ENCODE measurements at places on chromosomes 1 and 21.

- no peak for DNase-seq
Measured at GRCh38 chr1:230848235-230848634, 20.1 kb downstream of the C1orf198 start.

DNA sequence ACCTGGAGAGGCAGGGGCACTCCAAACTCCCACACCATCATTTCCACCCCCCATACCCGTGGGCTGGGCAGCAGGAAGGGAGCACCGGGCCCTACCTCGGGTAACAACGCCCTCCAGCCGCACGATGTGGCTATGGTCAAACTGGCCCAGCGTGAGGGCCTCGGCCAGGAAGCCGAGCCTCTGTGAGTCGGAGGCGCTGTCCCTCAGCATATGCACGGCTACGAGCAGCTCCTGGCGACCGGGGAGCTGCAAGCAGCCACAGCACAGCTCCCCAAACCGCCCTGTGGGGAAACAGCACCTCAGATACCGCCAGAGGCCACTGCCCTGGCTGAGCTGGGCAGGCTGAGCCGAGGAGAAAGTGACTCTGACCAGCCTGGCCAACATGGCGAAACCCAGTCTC is 29.2 kb downstream of the CDCA8 start:
- DNase-seq: no peak

DNA sequence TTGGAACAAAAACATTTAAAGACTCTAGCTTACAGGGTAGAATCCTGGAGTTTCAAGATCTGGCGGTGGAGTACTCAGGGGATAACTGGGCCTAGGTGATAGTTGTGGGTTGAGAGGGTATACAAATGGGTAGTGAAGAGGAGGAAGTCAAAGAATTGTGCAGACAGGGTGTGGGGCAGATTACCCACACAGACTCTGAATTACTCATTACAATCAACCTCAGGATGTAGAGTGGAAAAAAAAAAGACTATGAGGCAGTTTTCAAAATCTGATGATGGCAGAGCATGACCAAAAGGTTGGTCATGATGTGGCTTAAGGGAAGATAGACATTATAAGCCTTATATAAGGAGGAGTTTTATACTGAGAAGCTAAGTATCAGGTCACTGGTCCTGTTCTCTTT is 44.1 kb upstream of the GLIS1 start:
- DNase-seq: no peak

DNA sequence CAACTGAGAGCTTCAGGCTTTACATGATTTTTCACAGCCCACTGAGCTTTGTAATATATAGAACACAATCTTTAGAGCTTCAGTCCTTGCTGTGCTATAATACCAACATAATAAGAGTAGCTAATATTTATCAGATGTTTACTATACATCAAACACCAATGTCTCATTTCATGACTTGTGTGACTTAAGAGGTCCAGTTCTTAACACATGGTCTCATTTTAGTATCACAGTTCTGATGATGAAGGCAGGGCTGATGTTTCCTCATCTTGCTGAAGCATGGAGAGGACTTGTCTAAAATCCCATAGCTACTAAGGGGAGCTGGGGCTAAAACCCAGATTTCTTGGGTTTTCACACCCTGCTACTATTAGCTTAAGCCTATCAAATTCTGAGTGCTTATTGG is 5.5 kb downstream of the MTR start:
- no peak for DNase-seq

- no peak for DNase-seq
Measured at GRCh38 chr1:10701145-10701544, 95.3 kb downstream of the CASZ1 start.

DNA sequence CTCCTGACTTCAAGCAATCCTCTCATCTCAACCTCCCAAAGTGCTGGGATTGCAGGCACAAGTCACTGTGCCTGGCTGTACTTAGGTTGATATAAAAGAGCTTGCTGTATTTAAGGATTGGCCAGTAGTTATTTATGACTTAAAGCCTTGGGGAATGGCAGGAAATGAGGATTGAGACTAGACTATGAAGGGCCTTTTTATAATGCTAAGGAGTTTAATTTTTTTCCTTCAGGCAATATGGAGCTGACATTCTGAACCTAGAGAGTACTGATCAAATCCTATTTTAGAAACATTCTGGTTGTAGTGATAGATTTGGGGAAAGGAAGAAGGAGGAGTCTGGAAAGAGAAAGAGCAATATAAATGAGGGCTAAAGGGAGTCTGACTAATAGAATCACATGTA is 44.7 kb downstream of the MSH4 start:
- no peak for DNase-seq

All from astrocyte (in vitro differentiated cells and primary cell).